ENCODE measurements at places on chromosomes 7 and 10. TPM values are rescaled to one million over a fixed set of nuclear protein-coding genes. Genes with fewer than 3 reads are reported as not detected.

DNA sequence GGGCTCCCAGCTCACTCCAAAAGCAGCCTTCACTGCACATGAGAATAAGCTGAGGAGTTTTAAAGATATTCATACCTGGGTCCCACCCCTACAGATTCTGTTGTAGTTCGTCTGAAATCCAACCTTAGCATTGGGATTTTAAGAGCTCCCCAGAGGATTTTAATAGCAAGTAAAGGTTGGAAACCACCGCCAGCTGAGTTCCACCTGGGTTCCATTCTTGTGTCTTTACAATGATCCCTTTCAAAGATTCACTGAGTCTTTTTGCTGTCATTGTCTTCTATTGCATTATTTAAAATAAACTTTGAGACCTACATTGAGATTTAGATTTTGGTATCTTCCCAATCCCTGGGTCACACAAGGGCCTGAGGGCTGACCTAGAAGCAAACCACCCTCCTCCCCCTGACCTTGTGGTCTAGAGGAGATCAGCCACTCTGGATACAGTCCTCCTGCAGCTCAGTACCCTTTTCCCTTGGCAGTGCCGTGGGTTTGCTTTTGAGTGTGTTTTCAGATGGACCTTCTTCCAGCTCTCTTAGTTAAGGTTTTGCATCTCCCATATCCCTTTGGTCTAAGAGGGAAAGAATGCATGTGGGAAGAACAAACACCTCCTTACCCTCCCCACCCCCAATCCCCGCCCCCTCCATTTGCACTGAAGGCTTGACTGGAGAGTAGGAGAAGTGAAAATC lies 22.6 kb upstream of the SIRT1 start:
- DNase-seq: no peak

DNA sequence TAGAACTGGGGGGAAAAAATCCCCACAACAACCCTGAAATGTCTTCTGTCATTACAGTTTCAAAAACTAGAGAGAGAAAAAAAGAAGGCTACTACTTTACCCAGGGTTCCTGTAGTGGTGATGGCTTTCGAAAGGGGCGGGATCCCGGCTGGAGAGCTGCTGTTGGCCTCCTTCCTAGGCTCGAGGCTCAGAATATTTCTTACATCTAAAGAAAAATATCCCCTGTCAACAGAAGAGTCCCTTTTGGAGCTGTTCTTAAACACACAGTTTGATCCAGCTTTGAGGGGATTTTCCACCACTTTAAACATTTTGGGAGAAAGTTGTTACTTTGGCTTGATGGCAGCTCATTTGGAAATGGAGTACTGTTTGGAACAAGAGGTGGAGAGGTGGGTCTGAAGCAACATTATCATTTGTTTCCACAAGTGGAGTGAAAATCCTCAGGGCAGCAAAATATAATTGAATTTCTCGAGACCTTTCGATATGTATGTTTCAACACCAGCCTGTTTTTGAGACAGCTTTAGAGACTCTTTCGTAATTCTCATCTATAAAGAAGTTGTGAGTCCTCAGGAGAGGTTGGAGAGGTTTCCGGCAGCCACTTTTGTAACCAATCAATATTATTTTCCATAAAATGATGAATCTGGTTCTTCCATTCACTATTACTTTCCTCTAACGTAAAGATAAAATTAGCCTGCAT lies 5.1 kb downstream of the HOXA13 start:
- DNase-seq: no peak

GRCh38 chr10:31320550-31321211 lies 1.7 kb downstream of the ZEB1 start:
- DNase-seq: peak; percentile 85

- DNase-seq: no peak
These were observed 133.9 kb upstream of the TPK1 start for GRCh38 chr7:144969787-144970186.

DNA sequence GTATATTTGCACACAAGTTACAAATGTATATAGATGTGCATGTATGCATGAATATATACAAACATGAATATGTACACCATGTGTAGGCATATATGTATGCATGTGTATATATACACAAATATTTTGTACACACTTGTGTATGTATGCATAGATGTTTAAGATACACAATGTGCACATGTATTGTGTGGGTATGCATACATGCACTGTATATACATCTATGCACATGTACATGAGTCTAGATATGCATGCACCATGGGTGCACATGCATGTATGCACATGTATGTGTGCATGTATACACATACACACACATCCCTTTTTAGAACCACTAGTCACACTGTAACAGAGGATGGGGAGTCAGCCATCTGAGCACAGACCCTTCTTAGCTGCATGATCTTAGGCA lies 249.4 kb downstream of the COBL start:
- DNase-seq: no peak

- DNase-seq: no peak
These were observed 19.2 kb upstream of the PARD3 start for GRCh38 chr10:34834274-34834673.

- DNase-seq: no peak
These were observed 107.9 kb downstream of the POU6F2 start for GRCh38 chr7:39085590-39086049.

- no peak for DNase-seq
These were observed 316.3 kb upstream of the SORCS1 start for GRCh38 chr10:107480781-107481180.

DNA sequence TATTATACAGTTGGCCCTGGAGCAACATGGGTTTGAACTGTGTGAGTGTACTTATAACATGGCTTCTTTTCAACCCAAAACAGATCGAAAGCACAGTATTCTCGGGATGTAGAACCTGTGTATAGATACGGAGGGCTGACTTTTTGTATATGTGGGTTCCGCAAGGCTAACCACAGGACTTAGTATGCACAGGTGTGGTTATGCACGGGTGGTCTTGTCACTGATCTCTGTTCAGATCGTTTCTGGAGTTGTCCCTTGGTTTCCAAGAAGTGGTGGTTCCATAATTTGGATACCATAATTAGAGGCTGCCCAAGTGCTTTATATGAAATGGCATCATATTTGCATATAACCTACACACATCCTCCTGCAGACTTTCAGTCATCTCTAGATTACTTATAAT lies 10.9 kb upstream of the BHLHA15 start:
- DNase-seq: no peak

- DNase-seq: no peak
These were observed 41.9 kb upstream of the FRMD4A start for GRCh38 chr10:14372606-14373005.

GRCh38 chr7:116678780-116679179 lies 6.8 kb downstream of the MET start:
- DNase-seq: no peak

DNA sequence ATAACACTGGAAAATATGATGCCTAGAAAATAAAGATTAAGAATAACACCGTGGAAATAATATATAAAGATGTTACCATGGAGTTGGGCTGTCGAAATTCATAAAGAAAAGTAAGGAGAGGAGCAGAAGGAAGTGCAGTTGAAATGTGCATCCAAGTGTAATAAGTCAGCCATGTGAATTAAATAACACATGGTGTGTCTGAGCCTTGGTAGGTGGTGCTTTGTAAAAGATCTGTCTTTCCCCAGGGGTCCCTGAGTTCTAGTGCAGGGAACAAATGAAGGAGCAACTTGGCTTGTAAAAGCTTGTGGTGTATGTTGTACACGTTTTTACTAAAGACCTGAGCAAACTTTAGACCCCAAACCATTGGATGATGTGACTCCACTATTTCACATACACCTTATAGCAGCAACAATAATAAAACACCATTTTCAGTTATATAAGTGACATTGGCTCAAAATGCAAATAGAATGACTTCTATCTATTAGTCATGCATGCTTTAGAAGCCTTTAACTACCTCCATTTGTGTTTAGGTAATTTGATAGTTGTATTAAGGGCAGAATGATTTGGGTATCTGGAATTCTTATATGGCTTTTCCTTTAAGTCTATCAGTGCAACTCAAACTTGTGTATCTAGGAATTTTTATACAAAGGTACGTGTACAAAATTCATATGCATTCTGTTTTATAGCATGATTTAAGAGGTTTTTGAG lies 11.3 kb downstream of the STARD3NL start:
- DNase-seq: no peak

DNA sequence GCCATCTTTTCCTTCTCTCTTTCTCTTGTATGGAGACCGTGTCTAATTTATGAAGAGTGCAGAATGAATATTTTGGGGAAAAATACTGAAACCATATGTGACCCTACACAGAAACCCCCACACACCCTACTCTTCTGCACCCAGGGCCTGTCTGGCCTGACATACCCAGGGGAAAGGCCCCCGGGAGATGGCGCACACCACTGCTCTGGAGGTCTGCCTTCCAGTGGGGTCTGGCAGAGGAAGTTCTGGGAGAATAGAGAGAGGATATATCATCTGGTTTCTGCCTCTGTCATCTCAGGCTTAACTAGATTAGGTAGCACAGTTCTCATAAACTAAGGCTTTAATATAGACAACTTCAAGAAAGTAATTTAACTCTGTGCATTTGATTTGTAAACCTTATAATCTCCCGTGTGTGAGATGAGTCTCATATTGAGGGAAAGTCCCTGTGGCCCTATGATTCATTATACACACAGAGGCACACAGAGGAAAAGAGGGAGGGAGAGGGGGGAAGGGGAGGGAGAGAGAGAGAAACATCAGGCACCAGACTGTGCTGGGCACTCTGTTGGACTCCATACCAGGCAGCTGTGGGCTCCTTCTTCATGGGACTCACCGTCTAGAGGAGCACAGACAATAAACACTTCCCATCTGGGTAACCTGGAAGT lies 123.3 kb downstream of the AOAH start:
- DNase-seq: peak; percentile 62

DNA sequence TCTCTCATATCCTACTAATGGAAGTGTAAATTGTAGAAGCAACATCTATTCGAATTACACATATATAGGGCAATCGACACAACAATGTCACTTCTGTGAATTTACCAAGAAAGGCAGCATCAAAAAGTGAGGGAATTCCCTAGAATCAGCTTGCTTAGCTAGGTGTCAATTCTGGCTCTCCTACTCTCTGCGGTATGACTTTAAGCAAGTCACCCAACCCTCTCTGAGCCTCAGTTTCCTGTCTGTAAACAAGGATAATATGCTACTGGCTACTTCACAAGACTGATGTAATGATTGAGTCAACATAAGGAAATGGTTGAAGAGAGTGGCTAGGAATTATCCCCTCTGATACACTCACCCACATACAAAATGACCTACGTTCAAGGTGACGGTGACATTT lies 19.4 kb downstream of the CCDC6 start:
- DNase-seq: no peak

DNA sequence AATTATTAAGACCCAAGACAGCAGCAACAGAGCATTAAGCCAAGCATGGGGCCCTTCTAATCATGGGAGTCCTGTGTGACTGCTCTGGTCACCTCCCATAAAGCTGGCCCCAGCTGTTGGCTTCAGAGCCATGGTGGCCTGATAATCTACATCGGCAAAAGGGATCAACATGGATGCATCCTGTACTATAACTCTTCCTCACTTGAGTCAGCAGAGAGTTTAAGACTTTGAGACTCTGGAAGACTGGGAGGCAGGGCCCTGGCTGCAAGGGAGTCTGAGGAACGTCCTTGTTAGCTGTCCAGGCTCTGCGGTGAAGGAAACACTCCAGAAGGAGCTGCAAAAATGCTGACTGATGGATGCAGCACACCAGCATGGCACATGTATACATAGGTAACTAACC lies 95.0 kb upstream of the KIAA1217 start:
- no peak for DNase-seq

DNA sequence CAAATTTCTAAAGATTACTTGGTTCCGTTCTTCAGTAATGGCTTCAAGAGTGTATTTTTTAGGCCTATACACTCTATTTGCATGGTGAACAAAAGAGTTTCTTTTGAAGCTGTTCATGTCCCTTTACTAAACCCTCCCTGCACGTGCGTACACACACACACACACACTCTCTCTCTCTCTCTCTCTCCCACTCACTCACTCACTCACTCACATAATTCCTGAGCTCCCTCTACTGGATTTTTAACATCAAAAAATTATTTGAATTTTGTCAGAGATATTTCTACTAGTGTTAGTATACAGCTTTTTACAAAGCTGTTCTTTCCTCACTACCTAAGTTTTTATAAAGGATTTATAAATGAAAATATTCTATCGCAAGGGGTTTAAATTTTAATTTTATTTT lies 85.9 kb downstream of the UBE3C start:
- no peak for DNase-seq

DNA sequence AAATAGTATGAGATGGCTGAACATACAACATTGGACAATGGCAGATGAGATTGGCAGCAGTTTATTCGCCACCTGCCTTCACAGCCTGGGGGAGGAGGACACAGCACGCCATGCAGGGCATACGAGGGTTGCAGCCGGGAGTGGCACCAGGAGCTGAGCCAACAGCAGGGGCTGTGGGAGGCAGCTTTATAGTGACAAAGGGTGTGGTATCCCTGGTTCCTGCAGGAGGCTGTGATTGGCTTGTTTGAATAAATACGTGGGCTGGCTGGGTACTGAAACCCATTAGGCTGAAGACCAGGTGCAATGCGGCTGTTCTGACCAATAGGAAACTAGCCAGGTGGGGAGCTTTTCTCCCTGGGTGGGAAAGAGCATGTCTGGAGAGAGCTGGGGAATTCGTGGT lies 68.9 kb upstream of the LEP start:
- DNase-seq: no peak

DNA sequence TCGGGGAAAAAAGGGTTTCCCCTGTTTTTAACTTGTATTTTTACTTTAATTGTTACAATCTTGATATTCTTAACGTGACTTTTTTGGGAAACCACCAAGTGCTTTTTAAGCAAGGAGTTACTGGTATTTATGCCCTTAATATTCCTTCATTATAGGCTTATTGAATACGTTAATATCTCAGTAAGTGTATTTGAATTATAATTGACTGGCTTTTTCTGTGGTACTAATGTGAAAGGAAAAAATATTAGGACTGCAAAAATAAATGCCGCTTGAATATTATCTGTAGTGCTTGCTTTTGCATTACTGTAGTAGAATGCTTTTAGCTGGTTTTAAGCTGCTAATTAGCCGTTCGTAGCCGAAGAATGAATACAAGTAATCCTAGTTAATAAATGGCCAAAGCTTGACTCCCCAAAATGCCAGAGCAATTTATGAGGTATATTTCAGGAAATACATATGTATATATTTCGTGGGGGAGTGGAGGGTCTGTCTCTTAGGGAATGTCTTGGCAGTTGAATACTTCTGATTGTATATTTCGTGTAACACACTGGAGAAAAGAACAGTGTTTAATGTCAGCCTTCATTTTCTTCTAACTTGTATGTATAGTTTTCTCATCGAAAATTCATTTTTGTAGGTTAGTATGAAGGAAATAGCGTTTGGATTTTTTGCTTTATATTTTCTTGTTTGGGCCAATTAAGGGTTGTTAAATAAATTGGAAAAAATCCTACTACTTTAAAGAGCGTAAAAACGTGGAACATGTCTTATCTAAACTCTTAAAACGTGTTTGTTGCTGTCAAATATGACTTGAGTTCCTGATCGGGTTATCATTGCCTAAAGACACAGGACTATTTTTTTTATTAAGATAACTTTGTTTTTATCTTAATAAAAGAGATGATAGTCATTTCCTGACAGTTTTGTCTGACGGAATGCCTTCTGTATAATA lies 1.5 kb downstream of the PDCD4 start:
- no peak for DNase-seq

- no peak for DNase-seq
These were observed 82.2 kb downstream of the MRPL32 start for GRCh38 chr7:43014406-43014805.

The NDUFA5 gene
- 30.6 TPM for total RNA-seq

The PNLIPRP2 gene
- not detected for total RNA-seq

The CLRN3 gene
- not detected for total RNA-seq

The ICA1 gene
- 1.2 TPM for total RNA-seq

The CPVL gene
- total RNA-seq: not detected

The GRK5 gene
- total RNA-seq: 1.5 TPM

The HSPA12A gene
- 10.0 TPM for total RNA-seq
